ENCODE measurements at places on chromosomes 6 and 20.

GRCh38 chr6:37693079-37693478 is 4.6 kb downstream of the MDGA1 start:
- no peak for DNase-seq

GRCh38 chr20:55615818-55616217 is 389.5 kb downstream of the CBLN4 start:
- DNase-seq: no peak

DNA sequence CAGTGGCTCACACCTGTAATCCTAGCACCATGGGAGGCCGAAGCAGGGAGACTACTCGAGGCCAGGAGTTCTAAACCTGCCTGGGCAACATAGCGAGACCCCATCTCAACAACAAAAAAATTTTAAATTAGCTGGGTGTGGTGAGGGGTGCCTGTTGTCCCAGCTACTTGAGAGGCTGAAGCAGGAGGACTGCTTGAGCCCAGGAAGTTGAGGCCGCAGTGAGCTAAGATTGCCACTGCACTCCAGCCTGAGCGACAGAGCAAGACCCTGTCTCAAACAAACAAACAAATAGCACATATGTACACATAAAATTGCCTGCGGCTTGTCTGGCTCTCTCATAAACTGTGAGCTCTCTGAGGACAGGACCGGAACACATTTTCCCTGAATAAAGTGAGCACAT is 106.3 kb downstream of the BANF2 start:
- DNase-seq: no peak

DNA sequence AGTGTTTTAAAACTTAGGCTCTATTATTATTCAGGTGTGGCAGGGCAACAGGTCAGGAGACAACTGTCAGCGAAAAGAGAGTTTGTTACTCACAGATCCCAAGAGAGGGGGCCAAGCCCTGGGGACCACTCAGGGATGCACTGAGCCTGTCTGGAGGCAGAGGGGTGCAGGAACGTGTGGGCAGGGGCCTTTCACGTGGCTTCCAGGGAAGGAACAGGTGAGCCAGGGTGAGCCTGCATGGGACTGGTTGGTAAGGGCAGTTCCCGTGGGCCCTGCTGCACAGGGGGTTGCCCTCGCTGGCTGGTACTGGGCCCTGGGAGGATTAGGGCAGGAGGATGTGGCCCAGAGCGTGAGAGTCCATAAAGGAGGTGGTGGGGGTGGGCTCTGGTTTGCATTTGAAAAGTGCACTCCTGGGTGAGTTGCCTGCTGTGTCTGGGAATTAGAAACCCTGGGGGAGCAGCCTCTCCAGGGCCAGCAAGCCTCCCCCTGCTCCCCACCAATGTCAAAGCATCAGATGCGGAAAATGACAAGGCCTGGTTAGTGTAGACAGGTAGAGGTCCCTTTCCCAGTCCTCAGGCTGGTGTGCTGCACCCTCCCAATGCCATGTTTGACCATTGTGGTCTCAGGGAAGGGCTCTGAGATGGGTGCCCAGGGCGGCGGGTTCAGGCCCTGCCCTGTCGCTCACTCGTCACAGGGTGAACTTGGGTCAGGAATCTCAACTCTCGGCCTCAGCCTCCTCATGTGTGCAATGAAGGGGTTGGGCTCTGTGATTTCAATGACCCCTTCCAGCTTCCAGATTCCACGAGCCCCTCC is 127.4 kb upstream of the RPS6KA2 start:
- DNase-seq: no peak

GRCh38 chr6:148177589-148178233 is 164.9 kb upstream of the SASH1 start:
- no peak for DNase-seq
